ENCODE measurements at places on chromosomes 7 and 10.

- H3K4me3 ChIP-seq, result no peak overlapping the region
- no peak for DNase-seq
- no peaks in the 10 kb centered on the region for H3K4me1 ChIP-seq
- no peak overlapping the region for H3K27ac ChIP-seq
- H3K27me3 ChIP-seq, result no peaks in the 10 kb centered on the region
These were observed 183.5 kb downstream of the CREB5 start for GRCh38 chr7:28595801-28596200.

DNA sequence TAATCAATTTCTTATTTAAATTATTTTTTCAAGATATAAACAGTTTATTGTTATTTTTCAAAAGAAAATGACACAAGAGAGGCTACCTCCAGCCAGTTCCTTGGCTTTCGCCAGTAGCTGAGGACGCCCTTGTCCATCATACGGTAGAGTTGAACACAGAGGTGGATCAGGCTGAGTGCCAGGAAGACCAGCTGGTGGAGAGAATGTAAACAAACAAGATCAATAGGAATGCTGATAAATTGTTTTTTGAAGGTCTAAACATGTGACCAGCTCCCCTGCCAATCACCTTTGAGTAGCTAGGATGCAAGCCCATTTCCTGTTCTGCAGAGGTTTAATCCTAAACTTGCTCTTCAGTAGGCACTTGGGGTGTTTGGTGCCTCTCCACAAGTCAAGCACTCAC lies 138.9 kb downstream of the PKD1L1 start:
- no peaks in the 10 kb centered on the region for H3K27me3 ChIP-seq
- DNase-seq, result no peak
- H3K36me3 ChIP-seq, result no peaks in the 10 kb centered on the region
- H3K27ac ChIP-seq, result no peak overlapping the region

- H3K27ac ChIP-seq, result no peak overlapping the region
- H3K4me3 ChIP-seq, result no peak overlapping the region
- peaks cover 1% of the 10 kb centered on the region for H3K36me3 ChIP-seq
These were observed 3.8 kb upstream of the CRCP start for GRCh38 chr7:66110856-66111255.

DNA sequence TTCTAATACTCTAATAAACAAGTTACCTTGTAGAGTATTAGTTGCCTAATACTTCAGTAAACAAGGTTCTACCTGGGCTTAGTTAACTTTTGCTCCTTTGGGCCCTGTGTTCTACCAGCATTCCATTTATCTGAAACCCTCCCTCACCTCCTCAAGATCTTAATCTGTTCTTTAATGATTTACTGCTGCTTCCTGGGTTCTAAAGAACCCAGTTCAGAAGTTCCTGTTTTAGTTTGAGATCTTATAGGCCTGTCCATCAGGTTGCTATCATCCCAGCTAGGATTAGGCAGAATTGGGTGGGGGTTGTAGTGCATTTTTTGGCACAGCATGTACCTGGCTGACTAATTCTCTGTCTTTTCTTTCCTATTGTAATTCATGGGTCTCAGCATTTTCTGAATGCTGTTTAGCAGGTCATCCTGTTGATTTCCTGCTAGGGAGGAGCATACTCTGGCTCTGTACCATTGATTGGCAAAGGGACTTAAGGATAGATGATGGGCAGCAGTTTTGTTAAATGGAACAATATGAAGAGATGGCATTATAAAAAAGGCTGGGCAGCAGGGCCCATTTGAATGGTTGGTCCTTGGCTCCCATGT lies 53.7 kb upstream of the TMEM248 start:
- H3K27ac ChIP-seq, result no peak overlapping the region
- DNase-seq, result no peak
- H3K36me3 ChIP-seq, result peaks cover 5% of the 10 kb centered on the region
- no peaks in the 10 kb centered on the region for H3K4me1 ChIP-seq
